Tibial nerve (tissue), 4 donors: ENCODE measurements at places on chromosomes 5 and 9.
A peak's percentile ranks its signal among the peaks of the same experiment; 100 is the strongest.

GRCh38 chr9:5274770-5275169 lies 29.7 kb downstream of the RLN2 start:
- no peaks in the 10 kb centered on the region for H3K36me3 ChIP-seq
- no peaks in the 10 kb centered on the region for H3K27me3 ChIP-seq
- no peak overlapping the region for H3K4me3 ChIP-seq
- H3K4me1 ChIP-seq = no peaks in the 10 kb centered on the region
- no peak for DNase-seq
- no peak overlapping the region for H3K27ac ChIP-seq

DNA sequence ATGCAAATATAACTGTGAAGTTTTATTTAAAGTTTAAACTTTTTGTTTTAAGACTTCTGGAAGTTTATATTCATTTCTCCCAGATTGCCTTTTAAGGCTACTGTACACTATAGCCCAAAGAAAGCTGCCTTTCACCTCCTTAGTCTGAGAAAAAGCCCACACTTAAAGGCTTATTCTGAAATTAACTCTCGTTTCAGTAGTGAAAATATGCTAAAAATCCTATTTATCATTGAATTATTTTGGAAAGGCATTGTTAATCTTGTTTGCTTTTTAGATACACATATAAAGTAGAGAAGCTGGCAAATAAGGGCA lies 3.3 kb upstream of the PURA start:
- H3K4me1 ChIP-seq = no peaks in the 10 kb centered on the region
- no peaks in the 10 kb centered on the region for H3K36me3 ChIP-seq
- H3K4me3 ChIP-seq = no peak overlapping the region

GRCh38 chr9:74742792-74743730 lies 144.7 kb downstream of the TRPM6 start:
- no peaks in the 10 kb centered on the region for H3K36me3 ChIP-seq
- no peak for DNase-seq
- H3K4me1 ChIP-seq = peaks cover 15% of the 10 kb centered on the region
- no peaks in the 10 kb centered on the region for H3K27me3 ChIP-seq
- no peak overlapping the region for H3K27ac ChIP-seq

DNA sequence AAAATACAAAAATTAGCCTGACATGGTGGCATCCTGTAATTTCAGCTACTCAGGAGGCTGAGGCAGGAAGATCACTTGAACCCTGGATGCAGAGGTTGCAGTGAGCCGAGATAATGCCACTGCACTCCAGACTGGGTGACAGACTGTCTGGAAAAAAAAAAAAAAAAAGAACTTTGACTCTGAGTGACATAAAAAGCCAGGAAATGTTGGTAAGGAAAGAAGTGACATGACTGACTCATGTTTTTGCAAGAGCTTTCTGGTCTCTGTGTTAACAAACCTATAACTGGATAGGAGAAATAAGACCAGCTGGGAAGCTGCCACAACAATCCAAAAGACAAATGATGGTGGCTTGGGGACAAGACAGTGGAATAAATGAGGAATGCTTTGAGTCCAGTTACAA lies 272.1 kb downstream of the HINT1 start:
- DNase-seq = no peak
- no peak overlapping the region for H3K4me3 ChIP-seq
- H3K27me3 ChIP-seq = no peaks in the 10 kb centered on the region
- H3K36me3 ChIP-seq = no peaks in the 10 kb centered on the region
- no peak overlapping the region for H3K27ac ChIP-seq

GRCh38 chr5:109640976-109641375 lies 48.8 kb upstream of the MAN2A1 start:
- H3K4me1 ChIP-seq = no peaks in the 10 kb centered on the region
- H3K4me3 ChIP-seq = no peak overlapping the region
- no peak for DNase-seq
- no peaks in the 10 kb centered on the region for H3K36me3 ChIP-seq
- no peaks in the 10 kb centered on the region for H3K27me3 ChIP-seq
- no peak overlapping the region for H3K27ac ChIP-seq

DNA sequence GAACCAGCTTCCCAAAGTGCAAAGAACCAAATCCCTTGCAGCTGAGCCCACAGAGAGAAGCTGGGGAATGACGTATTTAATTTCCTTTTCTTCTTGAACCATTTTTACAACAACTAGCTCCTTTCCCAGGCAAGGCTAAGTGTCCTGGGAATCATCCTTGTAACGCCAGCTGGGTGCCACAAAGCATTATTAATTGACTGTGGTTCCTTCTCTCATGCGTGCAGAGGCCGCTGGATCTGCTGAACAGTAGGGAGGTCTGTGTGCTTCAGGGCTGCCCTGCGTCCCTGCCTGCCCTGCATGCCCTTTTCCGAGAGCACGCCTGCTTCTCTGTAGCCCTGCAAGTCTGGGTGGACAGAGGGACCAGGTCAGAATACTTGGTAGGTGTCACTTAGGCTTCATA lies 124.1 kb upstream of the OTULINL start:
- peaks cover 3% of the 10 kb centered on the region for H3K36me3 ChIP-seq
- no peak overlapping the region for H3K4me3 ChIP-seq
- H3K4me1 ChIP-seq = peaks cover 6% of the 10 kb centered on the region
- H3K27me3 ChIP-seq = no peaks in the 10 kb centered on the region
- no peak for DNase-seq
- H3K27ac ChIP-seq = no peak overlapping the region

- no peaks in the 10 kb centered on the region for H3K27me3 ChIP-seq
- H3K36me3 ChIP-seq = no peaks in the 10 kb centered on the region
- H3K4me3 ChIP-seq = no peak overlapping the region
- no peak for DNase-seq
- no peak overlapping the region for H3K27ac ChIP-seq
Observed at GRCh38 chr9:123798195-123798594, 131.7 kb downstream of the DENND1A start.

DNA sequence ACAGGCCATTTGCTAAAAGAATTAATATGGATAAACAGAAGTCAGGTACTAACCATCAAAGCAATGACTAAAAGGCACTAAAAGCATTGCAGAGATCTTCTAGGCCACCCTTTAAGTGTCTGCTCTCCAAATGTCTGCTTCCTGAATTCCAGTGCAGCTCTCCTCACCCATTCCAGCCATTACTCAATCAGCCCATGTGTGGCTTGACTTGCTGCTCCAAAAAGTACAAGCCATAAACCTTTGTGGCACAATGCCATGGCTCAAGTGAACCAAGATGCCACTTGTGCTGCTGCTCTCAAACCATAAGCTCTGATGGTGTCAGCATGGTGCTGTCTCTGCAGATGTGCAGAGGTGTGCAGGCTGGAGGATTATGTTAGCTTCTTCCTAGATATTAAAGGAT lies 290.2 kb upstream of the POU5F2 start:
- no peaks in the 10 kb centered on the region for H3K4me1 ChIP-seq
- no peaks in the 10 kb centered on the region for H3K27me3 ChIP-seq
- no peak overlapping the region for H3K27ac ChIP-seq
- H3K4me3 ChIP-seq = no peak overlapping the region
- H3K36me3 ChIP-seq = no peaks in the 10 kb centered on the region
- DNase-seq = peak; percentile 5

- H3K27me3 ChIP-seq = no peaks in the 10 kb centered on the region
- no peak for DNase-seq
- H3K4me1 ChIP-seq = no peaks in the 10 kb centered on the region
- no peak overlapping the region for H3K27ac ChIP-seq
- no peak overlapping the region for H3K4me3 ChIP-seq
Observed at GRCh38 chr5:75281716-75282465, 45.2 kb upstream of the ANKRD31 start.

DNA sequence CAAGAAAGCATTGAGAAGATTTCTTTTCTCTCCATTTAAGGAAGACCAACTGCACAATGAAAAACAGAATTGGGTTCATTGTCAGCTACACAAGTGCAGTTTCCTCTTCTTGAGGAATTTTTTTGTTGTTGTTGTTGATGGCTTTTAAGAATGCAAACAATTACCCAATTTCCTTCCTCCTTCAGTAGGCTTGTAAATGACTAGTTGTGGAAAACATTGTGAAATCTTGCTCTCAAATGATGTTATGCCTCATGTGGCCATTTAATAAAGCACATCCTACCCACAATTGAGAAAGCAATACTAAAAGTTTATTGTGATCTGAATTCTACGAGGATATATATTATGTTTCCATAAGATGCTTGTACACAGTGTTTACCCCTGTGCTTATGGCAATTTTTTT lies 171.6 kb downstream of the FAM174A start:
- no peaks in the 10 kb centered on the region for H3K27me3 ChIP-seq
- no peaks in the 10 kb centered on the region for H3K36me3 ChIP-seq
- H3K4me1 ChIP-seq = peaks cover 9% of the 10 kb centered on the region
- no peak for DNase-seq
- no peak overlapping the region for H3K27ac ChIP-seq

GRCh38 chr9:72919246-72919945 lies 33.5 kb downstream of the ALDH1A1 start:
- H3K4me3 ChIP-seq = no peak overlapping the region
- no peaks in the 10 kb centered on the region for H3K36me3 ChIP-seq

DNA sequence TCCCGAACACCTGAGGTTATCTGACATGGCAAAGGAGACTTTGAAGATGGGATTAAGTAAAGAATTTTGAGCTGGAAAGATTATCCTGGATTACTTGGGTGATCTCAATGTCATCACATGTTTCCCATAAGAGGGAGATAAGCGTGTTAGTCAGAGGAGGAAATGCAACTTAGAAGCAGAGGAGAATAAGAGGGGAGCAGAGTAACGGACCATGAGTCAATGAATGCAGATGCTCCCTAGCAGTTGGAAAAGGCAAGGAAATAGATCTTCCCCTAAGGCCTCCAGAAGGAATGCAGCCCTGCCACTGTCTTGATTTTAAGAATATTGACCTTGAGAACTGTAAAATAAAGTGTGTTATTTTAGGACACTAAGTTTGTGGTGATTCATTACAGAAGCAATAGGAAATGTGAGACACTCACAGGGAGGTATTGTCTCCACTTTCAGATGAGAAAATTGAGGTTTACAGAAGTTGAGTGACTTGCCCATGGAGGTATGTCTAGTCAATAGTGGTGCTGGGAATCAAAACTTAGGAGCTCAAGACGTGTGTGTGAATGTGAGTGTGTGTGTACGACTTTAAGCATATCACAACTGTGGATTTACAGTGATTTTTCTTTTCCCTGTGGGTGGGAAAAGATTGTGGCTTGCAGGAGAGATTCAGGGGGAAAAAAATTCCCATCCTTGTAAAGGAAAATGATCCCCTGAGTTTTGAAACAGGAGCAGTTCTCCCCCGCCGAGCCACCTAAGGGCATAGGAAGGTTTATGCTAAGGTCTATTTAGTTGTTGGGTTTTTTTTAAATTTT lies 125.3 kb downstream of the TRIM32 start:
- no peaks in the 10 kb centered on the region for H3K27me3 ChIP-seq
- no peak overlapping the region for H3K27ac ChIP-seq
- no peaks in the 10 kb centered on the region for H3K4me1 ChIP-seq
- no peaks in the 10 kb centered on the region for H3K36me3 ChIP-seq
- H3K4me3 ChIP-seq = no peak overlapping the region

DNA sequence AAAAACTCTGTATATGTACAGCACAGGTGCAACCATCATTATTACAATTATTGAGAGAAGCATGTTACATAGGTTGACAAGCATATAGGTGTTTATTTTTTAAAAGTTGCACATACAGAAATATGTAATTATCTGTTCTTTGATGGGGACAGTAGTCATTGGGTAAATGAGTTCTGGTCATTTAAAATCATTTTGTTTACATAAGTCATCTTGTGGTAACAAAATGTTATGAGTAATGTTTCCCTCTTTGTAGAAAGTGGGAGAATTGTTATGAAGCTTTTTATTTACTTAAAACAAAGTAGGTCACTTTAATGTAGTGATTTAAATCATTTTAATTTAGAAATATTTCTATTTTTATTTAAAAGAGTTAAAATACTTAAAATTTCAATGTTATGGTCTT lies 33.8 kb upstream of the FBXL17 start:
- H3K27me3 ChIP-seq = no peaks in the 10 kb centered on the region
- no peak for DNase-seq
- no peak overlapping the region for H3K27ac ChIP-seq
- no peaks in the 10 kb centered on the region for H3K4me1 ChIP-seq
- H3K4me3 ChIP-seq = no peak overlapping the region

- no peaks in the 10 kb centered on the region for H3K27me3 ChIP-seq
- H3K4me1 ChIP-seq = no peaks in the 10 kb centered on the region
- DNase-seq = no peak
- no peak overlapping the region for H3K27ac ChIP-seq
- no peaks in the 10 kb centered on the region for H3K36me3 ChIP-seq
Observed at GRCh38 chr5:102998224-102998623, 121.7 kb downstream of the GIN1 start.

- no peak overlapping the region for H3K27ac ChIP-seq
- no peak overlapping the region for H3K4me3 ChIP-seq
- no peaks in the 10 kb centered on the region for H3K27me3 ChIP-seq
- no peaks in the 10 kb centered on the region for H3K4me1 ChIP-seq
Observed at GRCh38 chr5:104016646-104017045, 454.1 kb upstream of the NUDT12 start.

GRCh38 chr9:97855486-97855875 lies 2.5 kb downstream of the FOXE1 start:
- H3K4me3 ChIP-seq = no peak overlapping the region
- no peak for DNase-seq
- no peaks in the 10 kb centered on the region for H3K36me3 ChIP-seq

GRCh38 chr5:153340139-153340538 lies 150.3 kb upstream of the GRIA1 start:
- H3K27ac ChIP-seq = no peak overlapping the region
- H3K36me3 ChIP-seq = no peaks in the 10 kb centered on the region
- no peak for DNase-seq
- H3K4me1 ChIP-seq = no peaks in the 10 kb centered on the region
- no peak overlapping the region for H3K4me3 ChIP-seq

DNA sequence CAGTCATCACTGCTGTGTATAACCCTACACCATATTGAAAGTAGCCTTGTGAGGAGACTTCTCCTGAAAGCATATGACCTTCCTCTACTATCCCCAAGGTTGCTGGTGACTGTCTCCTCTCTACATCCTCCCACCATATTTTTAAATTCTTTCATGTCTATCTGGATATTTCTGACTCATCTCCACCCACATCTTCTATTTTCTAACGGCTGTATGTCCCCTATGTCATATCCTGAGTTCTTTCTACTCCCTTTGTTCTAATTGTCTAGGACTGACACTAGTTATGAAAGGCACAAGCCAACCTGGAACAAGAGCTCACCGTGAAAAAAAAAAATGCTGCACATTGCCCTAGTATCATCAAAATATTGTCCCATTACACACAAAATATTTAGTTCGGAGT lies 218.3 kb upstream of the ZNF462 start:
- H3K36me3 ChIP-seq = no peaks in the 10 kb centered on the region
- no peaks in the 10 kb centered on the region for H3K4me1 ChIP-seq
- DNase-seq = no peak

DNA sequence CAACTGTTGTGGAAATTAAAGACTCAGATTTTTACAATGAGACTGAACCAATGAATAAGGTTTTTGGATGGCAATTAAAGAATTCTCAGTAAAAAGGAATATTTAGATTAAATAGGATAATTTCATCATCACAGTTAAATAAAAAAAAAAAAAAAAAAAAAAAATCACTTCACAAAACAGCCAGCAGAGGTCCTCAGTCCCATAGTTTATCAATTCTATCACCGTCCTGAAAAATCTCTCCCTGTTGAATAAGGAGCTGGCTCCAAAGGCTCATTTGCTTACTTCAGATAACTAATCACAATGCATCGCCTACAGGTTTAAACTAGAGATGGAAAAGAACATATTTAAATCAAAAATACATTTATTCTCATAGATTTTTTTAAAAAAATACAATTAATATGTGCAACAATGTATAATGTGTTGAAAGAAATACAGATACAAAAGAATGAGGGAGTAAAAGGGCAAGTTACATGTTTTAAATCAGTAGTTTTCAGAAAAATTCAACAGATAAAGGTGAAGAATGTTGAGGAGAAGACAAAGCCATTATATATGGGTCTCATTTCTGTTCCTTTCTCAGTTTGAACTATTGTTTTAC lies 175.8 kb upstream of the CHD1 start:
- no peaks in the 10 kb centered on the region for H3K27me3 ChIP-seq
- H3K27ac ChIP-seq = no peak overlapping the region
- DNase-seq = no peak
- H3K4me1 ChIP-seq = peaks cover 6% of the 10 kb centered on the region
- H3K4me3 ChIP-seq = no peak overlapping the region
